Caco-2 (cell line): ENCODE measurements at places on chromosomes 5 and 9. TPM values are rescaled to one million over a fixed set of nuclear protein-coding genes. Genes with fewer than 3 reads are reported as not detected.

PCDHA10 gene
- 0.02 and 0.07 TPM in 2 replicates for total RNA-seq

MTAP gene
- 42.5 and 53.3 TPM in 2 replicates for total RNA-seq

IL3 gene
- total RNA-seq = not detected in 2 replicates

C5orf58 gene
- not detected in 2 replicates for total RNA-seq

SOWAHA gene
- total RNA-seq = 3.7 and 4.1 TPM in 2 replicates

PHF24 gene
- 0.12 TPM in 1 of 2 replicates, not detected in the other for total RNA-seq

ISL1 gene
- total RNA-seq = 0.29 and 0.88 TPM in 2 replicates

ITGA2 gene
- total RNA-seq = 13.6 and 19.3 TPM in 2 replicates

PRUNE2 gene
- 3.5 and 3.7 TPM in 2 replicates for total RNA-seq

LCN1 gene
- total RNA-seq = not detected in 2 replicates

NPDC1 gene
- total RNA-seq = 44.1 and 49.2 TPM in 2 replicates

GPR21 gene
- total RNA-seq = 0.79 and 2.0 TPM in 2 replicates

STKLD1 gene
- total RNA-seq = 3.4 and 4.1 TPM in 2 replicates

CDH10 gene
- total RNA-seq = not detected in 2 replicates

SPATA31E1 gene
- not detected in 2 replicates for total RNA-seq

SLC36A2 gene
- not detected in 2 replicates for total RNA-seq

HMCN2 gene
- total RNA-seq = 0.41 and 0.53 TPM in 2 replicates

ANAPC2 gene
- 66.8 and 67.5 TPM in 2 replicates for total RNA-seq

CEP72 gene
- total RNA-seq = 36.6 and 38.7 TPM in 2 replicates

OR13C9 gene
- not detected in 2 replicates for total RNA-seq

WDR36 gene
- total RNA-seq = 33.5 and 34.3 TPM in 2 replicates

AQP7 gene
- 2.2 and 2.4 TPM in 2 replicates for total RNA-seq

ANKRD34B gene
- 0.07 TPM in 1 of 2 replicates, not detected in the other for total RNA-seq

CCL27 gene
- total RNA-seq = not detected in 2 replicates

TLX3 gene
- not detected in 2 replicates for total RNA-seq

BNC2 gene
- 0.12 and 0.20 TPM in 2 replicates for total RNA-seq

CENPH gene
- 30.2 and 32.4 TPM in 2 replicates for total RNA-seq

TNC gene
- 11.4 and 17.6 TPM in 2 replicates for total RNA-seq

OSMR gene
- total RNA-seq = 0.11 TPM in 1 of 2 replicates, not detected in the other

FOXD4 gene
- 0.56 and 0.93 TPM in 2 replicates for total RNA-seq

PAEP gene
- not detected in 2 replicates for total RNA-seq

CHSY3 gene
- 0.32 and 0.46 TPM in 2 replicates for total RNA-seq

PTCD2 gene
- 11.6 and 12.5 TPM in 2 replicates for total RNA-seq

SPATA31D1 gene
- total RNA-seq = not detected in 2 replicates

ITK gene
- total RNA-seq = not detected in 2 replicates

SPATA6L gene
- total RNA-seq = 1.4 and 2.4 TPM in 2 replicates

FAM221B gene
- not detected in 2 replicates for total RNA-seq

CSF2 gene
- total RNA-seq = not detected in 2 replicates
